ENCODE measurements at places on chromosomes 12 and 14.

GRCh38 chr14:63383776-63384367, 65.1 kb upstream of the GPHB5 start:
- DNase-seq: no peak

GRCh38 chr14:31880935-31881334, 196.2 kb upstream of the ARHGAP5 start:
- DNase-seq: no peak

- no peak for DNase-seq
These were observed 39.2 kb downstream of the PRIMA1 start for GRCh38 chr14:93749076-93749420.

DNA sequence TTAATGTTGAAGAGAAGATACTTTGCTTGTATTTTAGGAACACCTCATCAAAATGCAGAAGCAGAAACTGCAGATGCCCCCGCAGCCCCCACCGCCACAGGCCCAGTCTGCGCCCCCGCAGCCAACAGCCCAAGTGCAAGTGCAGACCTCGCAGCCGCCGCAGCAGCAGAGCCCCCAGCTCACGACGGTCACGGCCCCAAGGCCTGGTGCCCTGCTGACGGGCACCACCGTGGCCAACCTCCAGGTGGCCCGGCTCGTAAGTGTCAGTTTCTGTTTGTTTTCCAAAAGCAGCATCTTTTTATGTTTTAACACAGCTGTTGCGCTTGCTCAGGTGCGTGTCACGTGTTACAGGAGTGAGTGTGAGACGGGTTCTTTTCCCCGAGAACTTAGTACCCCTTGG, 79.5 kb downstream of the DDX51 start:
- no peak for DNase-seq

DNA sequence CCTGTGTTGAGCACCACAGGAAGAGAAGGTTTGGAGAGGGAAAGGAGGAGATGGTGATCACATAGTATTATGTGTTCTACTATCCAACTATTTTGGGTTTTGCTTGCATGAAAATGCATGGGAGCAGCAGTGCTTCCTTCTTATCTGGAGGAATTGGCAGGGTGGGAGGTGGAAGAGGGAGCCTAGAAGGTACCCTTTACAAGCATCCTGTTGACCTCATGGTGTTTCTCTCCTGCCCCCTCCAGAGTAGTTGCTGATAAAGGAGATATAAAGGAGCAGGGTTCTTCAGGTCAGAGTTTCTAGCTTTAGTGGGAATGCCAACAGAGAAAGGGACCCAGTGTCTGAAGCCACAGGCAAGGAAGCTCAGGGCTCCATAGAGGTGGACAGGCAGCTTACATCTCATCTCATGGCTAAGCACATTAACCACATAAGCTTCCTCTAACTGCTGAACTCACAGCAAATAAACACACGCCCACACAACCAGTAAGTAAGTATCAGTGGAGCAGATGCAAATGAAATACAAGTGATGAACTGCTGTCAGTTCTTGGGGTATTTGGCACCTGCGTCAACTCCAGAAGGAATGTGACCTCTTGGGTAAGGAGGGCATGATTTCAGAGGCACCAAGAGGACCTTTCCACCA, 174.2 kb upstream of the SLC38A2 start:
- DNase-seq: no peak

DNA sequence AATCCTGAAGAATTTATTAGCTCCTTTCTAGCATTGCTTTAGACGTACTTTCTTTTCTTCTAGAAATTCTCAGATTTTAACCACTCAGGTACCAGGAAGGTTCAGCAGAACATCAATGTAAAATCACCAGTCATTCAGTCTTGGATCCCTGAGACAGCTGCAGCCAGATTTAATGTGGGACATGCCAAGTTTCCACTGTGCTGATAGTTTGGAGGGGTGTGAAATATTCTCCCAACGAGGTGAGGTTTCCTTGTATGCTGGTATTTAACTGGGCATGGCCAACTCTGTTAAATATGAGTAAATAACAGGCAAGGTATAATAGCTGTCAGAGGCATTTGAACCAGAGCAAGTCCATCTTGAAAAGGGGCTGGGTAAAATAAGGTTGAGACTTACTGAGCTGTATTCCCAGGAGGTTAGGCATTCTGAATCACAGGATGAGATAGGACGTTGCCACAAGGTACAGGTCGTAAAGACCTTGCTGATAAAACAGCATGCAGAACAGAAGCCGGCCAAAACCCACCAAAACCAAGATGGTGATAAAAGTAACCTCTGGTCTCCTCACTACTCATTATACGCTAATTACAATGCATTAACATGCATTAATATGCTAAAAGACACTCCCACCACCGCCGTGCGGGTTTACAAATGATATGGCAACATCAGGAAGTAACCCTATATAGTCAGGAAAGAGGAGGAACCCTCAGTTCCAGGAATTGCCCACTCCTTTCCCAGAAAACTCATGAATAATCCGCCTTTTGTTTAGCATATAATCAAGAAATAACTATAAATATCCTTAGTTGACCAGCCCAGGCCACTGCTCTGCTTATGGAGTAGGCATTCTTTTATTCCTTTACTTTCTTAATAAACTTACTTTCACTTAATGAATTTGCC, 75.2 kb upstream of the RASSF8 start:
- DNase-seq: no peak

DNA sequence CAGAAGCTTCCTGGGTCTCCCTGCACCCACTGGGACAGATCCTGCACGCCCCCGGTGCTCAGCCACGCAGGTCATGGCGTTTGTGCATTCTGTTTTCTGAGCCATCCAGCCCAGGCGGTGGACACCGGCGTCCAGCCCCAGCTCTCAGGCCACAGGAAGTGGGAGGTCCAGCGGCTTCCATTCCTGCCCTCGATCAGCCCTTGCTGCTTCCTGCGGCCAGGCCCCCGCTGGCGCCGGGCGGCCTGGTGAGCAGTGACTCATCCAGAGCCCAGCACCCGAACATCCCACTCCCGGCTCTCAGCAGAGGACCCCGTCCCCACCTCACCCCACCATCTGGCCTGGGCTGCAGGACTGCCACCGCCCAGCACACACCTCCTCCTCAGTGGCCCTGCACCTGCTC, 18.0 kb upstream of the NUDT14 start:
- DNase-seq: no peak

GRCh38 chr12:53602176-53602864, 23.9 kb downstream of the ATF7 start:
- DNase-seq: no peak

GRCh38 chr12:96015672-96016071, 19.5 kb upstream of the HAL start:
- no peak for DNase-seq

DNA sequence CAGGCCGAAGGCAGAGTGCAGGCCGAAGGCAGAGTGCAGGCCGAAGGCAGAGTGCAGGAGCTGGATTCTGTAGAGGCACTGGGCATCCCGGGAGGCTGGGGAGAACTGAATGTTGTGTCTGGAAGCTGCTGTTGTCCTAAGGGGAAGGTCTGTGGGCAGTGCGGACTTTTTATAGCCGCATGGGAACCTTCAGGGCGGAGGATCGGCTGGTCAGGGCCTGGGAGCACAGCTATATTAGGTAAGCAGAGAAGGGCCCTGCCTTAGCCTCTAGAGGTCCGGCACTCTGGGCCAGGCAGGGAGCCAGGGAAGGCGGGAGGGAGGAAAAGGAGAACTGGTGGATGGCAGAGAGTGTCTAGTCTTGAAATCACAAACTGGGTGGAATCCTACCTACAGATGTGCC, 14.2 kb downstream of the CABP1 start:
- DNase-seq: no peak

DNA sequence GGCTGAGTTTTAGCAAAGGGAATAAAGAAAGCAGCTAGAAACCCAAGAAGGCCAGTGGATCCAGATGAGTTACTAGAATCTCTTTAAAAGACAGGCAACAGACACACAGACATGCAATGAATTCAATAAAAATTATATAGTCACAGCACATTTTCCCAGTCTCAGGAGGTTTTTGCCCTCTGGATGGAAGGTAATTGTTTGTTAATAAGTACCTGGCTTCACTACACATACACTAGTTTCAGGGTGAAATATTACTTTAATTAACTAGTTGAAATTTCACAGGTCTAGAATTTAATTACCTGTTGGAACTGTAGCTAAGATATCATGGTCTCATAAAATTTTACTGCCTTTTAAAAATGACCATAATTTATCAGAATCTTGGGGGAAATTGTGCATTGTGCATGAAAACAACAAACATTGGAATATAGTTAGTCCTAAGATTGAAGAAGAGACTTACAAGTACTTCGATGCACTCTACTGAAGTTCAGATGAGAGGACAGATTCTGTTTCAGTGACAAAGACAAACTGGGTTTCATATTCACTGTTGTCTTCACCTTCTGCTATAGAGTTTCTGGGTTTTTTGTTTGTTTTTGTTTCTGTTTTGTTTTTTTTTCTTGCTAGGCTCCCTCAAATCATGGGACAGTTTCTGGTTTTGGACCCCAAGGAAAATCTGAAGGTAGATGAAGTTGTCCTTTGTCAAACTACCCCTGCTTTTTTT, 277.0 kb upstream of the GARIN6 start:
- no peak for DNase-seq

- no peak for DNase-seq
These were observed 236.2 kb upstream of the FBXO33 start for GRCh38 chr14:39668449-39668848.

GRCh38 chr14:98994561-98994960, 277.4 kb downstream of the BCL11B start:
- DNase-seq: no peak

DNA sequence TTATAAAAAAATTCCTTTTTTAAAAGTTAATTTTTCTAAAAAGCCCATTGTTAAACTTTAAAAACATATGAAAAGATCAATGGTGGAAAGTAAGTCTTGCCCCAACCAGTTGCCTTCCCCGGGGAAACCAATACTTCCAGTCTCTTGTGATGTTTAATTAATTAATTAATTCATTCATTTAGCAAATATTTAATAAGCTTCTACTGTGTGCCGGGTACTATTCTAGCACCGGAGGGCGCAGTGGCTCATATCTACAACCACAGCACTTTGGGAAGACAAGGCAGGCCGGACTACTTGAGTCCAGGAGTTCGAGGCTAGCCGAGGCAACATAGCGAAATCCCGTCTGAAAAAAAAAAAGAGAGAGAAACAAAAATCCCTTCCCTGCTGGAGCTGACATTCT, 87.4 kb downstream of the HECTD4 start:
- DNase-seq: no peak

GRCh38 chr12:96258104-96258961, 64.2 kb downstream of the ELK3 start:
- DNase-seq: peak; percentile 10

GRCh38 chr12:103028881-103029639, 71.6 kb downstream of the ASCL1 start:
- DNase-seq: no peak

- DNase-seq: no peak
These were observed 648.5 kb downstream of the RPS29 start for GRCh38 chr14:48937541-48938195.

- DNase-seq: no peak
These were observed 223.2 kb downstream of the PPM1H start for GRCh38 chr12:62711631-62712241.

DNA sequence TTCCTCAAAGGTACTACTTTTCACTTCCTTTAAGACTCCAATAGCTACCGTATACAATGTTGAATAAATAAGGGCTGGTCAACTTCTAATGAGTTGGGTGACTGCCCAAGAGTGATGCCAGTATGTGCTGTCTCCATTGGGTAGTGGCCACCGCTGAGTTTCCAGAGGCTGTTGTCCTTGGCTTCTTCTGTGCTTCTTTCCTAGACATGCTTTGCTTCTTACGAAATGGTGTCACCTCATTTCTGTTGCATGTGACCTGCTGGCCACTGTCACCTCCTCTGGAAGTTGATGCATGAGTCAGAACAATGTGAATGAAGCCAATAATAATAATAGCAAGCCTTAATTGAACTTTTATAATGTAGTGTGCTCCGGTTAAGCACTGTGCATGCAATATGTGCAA, 7.5 kb upstream of the NID2 start:
- DNase-seq: no peak

GRCh38 chr12:91877022-91877421, 268.6 kb downstream of the BTG1 start:
- DNase-seq: peak; percentile 95

DNA sequence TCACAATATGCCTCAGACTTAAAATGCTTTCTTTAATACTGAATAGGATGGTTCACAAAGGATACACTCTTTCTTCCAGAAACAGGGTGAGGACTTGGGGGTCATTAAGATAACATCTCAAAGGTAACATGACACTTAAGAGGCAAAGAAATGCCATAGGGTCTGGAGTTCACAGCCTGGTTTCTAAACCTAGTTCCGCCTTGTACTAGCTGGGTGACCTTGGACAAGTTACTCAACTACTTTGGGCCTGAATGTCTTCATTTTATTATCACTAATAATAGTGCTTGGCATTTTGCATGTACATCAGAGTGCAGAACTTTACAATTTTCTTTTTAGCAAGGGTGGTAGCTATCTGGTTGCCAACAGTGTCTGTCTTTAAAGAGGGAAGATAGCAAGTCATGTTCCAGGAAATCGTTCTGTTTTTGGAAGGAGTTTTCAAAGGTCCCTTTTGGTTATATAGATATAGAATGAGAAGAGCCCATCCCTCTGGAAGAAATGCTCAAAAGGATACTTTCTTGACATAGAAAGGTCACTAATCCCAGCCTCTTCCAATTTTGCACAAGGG, 257.8 kb downstream of the NUAK1 start:
- no peak for DNase-seq

Data from CD4-positive, alpha-beta T cell treated with Interferon gamma for 1 hour (primary cell).